Adrenal gland (tissue), 19 donors: ENCODE measurements at places on chromosomes 5 and 9. TPM values are rescaled to one million over a fixed set of nuclear protein-coding genes. Genes with fewer than 3 reads are reported as not detected.

ENHO gene
- total RNA-seq: not detected

RNF180 gene
- 19.7 TPM for total RNA-seq

PDE6A gene
- 1.3 TPM for total RNA-seq

CXCL14 gene
- total RNA-seq: 2.1 TPM

CCDC180 gene
- total RNA-seq: 5.7 TPM

SPEF2 gene
- total RNA-seq: 3.9 TPM

DNA sequence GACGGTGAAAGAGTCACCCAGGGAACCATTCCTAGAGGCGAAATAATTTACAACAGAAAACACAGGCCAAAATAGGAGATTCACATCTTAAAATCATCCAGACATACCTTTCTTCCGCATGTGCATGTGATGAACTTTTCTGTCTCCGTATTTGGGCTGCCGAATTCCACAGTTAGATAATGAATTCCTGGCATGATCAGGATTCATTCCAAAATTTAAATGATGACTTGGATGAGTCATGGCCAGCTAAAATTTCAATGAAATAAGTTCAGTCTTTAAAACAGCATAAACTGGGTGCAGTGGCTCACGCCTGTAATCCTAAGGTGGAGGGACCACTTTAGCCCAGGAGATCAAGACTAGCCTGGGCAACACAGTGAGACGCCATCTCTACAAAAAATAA lies 82.7 kb downstream of the DROSHA start:
- H3K36me3 ChIP-seq: peaks cover 35% of the 10 kb centered on the region
- no peak overlapping the region for H3K27ac ChIP-seq
- H3K4me3 ChIP-seq: no peak overlapping the region
- H3K27me3 ChIP-seq: no peaks in the 10 kb centered on the region

GRCh38 chr5:167770461-167770860 lies 521.0 kb upstream of the WWC1 start:
- DNase-seq: no peak
- no peaks in the 10 kb centered on the region for H3K36me3 ChIP-seq
- no peaks in the 10 kb centered on the region for H3K4me1 ChIP-seq
- H3K27me3 ChIP-seq: no peaks in the 10 kb centered on the region
- H3K4me3 ChIP-seq: no peak overlapping the region

- no peaks in the 10 kb centered on the region for H3K27me3 ChIP-seq
- H3K4me3 ChIP-seq: no peak overlapping the region
- no peaks in the 10 kb centered on the region for H3K4me1 ChIP-seq
- no peak for DNase-seq
- H3K27ac ChIP-seq: no peak overlapping the region
Observed at GRCh38 chr5:171188016-171188415, 121.0 kb upstream of the TLX3 start.

DNA sequence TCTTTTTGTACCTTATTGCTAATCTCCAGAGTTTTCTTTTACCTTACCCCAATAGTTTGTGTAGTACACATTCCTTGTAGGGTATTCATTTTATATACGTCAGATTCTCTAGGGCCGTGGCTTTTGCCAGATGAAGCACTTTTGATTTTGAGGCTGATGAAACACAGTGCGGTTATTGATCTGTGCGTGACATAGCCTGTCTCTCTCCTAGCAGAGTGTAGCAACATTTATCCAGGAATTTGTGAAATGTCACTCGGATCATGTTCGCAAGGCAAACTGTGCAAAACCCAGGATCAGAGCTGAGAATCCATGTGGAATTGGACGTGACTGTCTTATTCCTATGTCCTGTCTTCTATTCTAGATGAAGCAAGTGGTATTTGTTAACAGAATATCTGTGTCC lies 142.0 kb upstream of the SH3GL2 start:
- H3K4me3 ChIP-seq: no peak overlapping the region
- no peaks in the 10 kb centered on the region for H3K4me1 ChIP-seq
- DNase-seq: no peak
- H3K27ac ChIP-seq: no peak overlapping the region

GRCh38 chr9:134377976-134378375 lies 51.7 kb downstream of the RXRA start:
- H3K4me3 ChIP-seq: no peak overlapping the region
- H3K4me1 ChIP-seq: peaks cover 100% of the 10 kb centered on the region
- H3K27ac ChIP-seq: peak overlapping the region; percentile 99
- peak; percentile 92 for DNase-seq
- H3K36me3 ChIP-seq: no peaks in the 10 kb centered on the region

GRCh38 chr5:9063615-9064245 lies 482.1 kb downstream of the SEMA5A start:
- H3K27ac ChIP-seq: no peak overlapping the region
- no peaks in the 10 kb centered on the region for H3K27me3 ChIP-seq
- H3K4me1 ChIP-seq: no peaks in the 10 kb centered on the region
- no peak overlapping the region for H3K4me3 ChIP-seq
- no peaks in the 10 kb centered on the region for H3K36me3 ChIP-seq

DNA sequence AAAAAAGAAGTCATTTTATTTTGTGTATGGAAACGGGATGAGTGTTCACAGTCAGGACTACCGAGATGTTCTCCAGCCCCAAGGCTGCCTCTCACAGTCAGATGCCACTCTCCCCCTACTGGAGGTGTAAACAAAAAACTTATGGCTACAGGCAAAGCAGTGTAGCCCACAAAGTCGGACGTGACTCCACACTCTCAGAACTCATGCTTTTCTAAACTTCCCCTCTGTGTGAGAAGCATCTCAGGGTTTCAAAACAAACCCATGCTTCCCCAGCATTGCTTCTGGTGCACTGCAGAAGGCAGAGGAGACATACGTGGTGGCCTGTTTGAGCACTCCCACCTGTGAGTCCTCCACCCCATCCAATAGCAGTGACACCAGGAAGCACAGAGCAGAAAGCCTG lies 580.3 kb downstream of the BNC2 start:
- no peak for DNase-seq
- no peak overlapping the region for H3K4me3 ChIP-seq
- H3K4me1 ChIP-seq: no peaks in the 10 kb centered on the region

DNA sequence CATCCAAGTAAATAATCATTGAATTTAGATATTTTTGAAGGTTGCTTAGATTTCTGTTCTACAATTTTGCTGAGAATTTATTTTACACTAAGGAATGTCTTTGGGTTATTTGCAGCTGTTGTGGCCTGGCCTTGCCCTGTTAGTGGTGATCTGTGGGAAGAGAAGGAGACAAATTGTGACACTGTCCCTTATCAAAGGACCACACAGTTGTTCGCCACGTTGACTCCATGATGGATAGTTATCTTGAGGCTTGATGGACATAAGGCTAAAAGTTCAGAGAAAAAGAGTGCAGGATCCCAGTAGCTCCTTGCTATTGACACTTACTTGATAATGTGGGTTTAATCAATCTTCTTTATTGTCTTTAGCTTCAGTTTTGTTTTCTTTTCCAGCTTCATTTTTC lies 186.6 kb upstream of the MEF2C start:
- H3K27me3 ChIP-seq: no peaks in the 10 kb centered on the region
- no peaks in the 10 kb centered on the region for H3K36me3 ChIP-seq
- H3K4me3 ChIP-seq: no peak overlapping the region
- no peak overlapping the region for H3K27ac ChIP-seq
- H3K4me1 ChIP-seq: no peaks in the 10 kb centered on the region
